Stimulated activated CD8-positive, alpha-beta memory T cell treated with anti-CD3 and anti-CD28 coated beads, Interleukin-15, amount 100 ng/mL, for 4 hours (primary cell): ENCODE measurements at places on chromosomes 5 and 9.

GRCh38 chr5:68519143-68519542 is 303.6 kb downstream of the PIK3R1 start:
- no peak for DNase-seq

GRCh38 chr5:159873680-159874079 is 42.6 kb upstream of the ADRA1B start:
- no peak for DNase-seq

- no peak for DNase-seq
These were observed 681 bp upstream of the LHFPL2 start for GRCh38 chr5:78649211-78649695.

DNA sequence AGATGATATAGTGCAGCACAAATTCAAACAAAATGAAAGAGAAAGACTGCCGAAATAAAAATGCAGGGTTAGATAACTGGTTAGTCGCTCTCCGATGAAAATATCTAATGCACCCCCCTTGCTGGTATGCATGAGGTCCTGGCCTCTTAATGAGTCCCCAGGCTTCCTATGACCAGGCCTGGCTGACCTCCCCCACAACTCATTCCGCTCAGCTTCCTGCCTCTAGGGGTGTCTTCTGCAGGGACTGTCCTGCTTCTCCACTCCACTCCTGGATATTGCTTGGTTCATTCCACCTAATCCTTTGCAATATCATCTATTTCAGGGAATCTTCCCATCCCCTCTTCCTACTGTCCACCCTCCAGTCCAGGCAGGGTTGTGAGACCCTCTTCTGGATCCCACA is 341.8 kb downstream of the ASTN2 start:
- DNase-seq = no peak

DNA sequence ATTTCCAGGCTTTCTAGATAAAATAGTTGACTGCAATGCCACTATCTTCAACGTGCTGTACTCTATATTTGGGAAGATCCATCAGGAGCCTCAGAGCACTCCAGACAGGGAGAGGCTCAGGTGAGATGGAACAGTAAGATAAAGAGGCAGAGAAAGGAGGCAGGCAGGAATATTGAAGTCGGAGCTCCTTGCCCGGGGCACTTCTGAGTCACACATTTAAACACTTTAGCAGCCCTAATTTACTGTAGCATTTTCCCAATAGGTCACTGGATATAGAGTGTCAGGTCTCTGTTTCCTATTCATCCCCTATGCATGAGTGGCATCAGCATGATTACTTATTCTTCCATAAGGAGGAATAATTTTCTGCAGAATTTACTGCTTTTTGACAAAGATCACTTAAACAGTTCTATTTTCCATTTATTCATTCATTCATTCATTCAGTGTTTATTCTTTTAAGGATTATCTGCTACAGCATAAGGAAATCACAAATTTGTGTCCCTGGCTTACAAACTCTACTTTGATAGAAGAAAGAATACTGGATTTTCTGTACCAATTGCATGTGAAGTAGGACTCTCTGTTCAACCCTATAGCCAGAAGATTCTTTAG is 170.7 kb downstream of the MAPKAP1 start:
- no peak for DNase-seq

- no peak for DNase-seq
These were observed 476 bp upstream of the DTWD2 start for GRCh38 chr5:118988866-118989180.

- no peak for DNase-seq
These were observed 74.0 kb downstream of the NSG2 start for GRCh38 chr5:174119468-174119881.

DNA sequence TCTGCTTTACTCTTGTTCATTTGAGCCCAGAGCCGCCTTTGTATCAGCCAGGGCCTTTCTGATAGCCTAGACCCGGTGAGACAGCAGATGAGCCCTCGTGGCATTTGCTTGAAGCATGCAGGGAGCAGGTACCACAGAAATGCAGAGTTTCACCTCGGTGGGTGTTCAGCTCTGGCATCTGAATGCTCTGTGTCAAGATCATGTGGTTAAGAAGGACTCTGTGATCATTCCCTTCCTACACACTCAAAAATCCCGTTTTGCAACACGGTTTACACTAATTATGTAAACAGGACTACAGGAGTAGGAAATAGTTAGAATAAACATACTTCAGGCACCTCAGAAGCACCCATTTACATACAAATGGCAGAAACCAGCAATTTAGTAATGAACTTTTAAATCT is 67.2 kb downstream of the MVB12B start:
- DNase-seq = no peak

GRCh38 chr9:136799079-136799853 is 3.1 kb downstream of the CCDC183 start:
- DNase-seq = no peak

- no peak for DNase-seq
These were observed 57.9 kb downstream of the OSTF1 start for GRCh38 chr9:75146229-75146628.
